ENCODE measurements at places on chromosomes 11 and 22.

GRCh38 chr11:32430568-32431381, 4.6 kb downstream of the WT1 start:
- DNase-seq, result no peak

DNA sequence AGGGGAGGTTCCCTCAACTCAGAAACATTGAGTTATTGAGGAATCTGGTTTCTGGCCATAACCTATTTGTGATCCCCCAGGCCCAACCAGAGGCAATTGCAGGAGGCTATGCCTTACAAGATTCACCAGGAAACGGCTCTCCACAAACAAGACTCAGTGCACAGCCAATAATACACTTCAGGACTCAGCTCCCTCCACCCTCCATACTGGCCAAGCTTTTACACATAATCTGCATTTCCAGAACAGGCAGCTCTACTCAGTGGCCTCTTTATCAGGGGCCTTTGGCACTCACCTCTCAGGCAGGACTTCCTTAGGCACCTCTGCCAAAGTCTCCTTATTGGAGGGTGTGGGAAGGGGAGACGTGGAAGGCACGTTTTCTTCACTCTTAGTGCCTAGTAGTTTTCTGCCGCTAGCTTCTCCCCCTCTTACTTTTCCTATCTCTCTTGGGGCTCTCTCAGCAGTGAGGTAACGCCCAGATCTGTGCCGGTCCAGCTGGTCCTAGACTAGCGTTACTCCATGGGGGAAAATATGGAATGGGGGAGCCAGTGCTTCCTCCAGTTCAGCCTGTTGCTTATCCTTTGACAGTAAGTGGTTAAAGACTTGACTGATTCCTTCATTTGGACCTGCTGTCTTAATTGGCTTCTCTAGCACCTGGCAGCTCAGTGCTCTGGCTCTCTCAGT, 62.8 kb upstream of the ANO3 start:
- no peak for DNase-seq

DNA sequence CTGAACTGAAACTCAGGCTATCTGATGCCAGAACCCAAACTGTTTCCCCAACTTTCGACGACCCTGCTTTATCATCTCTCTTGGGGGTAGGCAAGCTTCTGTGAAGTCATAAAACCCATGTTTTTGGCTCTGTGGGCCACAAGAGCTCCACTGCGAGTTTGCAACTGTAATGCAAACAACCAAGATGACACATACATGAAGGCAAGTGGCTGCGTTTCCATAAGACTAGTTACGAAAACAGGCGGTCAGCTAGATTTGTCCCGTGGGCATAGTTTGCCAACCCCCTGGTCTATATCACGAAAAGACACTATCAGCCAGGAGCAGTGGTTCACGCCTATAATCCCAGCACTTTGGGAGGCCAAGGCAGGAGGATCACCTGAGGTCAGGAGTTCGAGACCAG, 37.5 kb downstream of the TPST2 start:
- DNase-seq, result no peak

DNA sequence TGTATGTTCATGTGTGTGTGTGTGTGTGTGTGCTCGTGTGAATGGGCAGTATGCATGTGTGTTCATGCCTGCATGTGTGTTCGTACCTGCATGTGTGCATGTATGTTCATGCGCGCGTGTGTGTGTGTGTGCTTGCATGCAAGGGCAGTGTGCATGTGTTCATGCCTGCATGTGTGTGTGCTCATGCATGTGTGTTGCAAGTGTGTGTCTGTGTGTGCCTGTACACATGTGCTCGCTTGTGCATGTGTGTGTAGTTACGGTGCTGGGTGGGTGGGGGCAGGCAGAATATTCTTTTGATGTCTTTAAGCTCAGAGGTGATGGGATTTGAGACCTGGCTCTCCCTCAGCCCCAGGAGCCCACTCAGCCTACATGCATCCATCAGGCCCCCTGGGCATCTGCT, 822.1 kb downstream of the BRD1 start:
- no peak for DNase-seq

DNA sequence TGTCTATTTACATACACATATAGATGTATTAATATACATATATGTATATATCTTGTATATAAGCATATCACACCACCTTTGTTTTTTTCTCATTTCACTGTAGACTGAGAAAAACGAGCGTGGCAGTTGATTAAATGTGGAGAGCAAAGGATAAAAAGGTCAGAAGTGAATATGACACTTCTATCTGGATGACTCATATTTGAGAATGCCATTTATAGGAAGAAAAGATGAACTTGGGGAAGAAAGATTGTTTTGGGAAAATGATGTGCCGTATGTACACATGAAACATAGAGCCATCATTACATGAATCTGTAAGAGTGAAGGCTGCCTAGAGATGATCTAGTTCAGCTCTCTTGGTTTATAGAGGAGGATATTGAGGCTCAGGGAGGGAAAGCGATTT, 28.7 kb downstream of the AMOTL1 start:
- DNase-seq, result no peak

- DNase-seq, result no peak
Observed at GRCh38 chr11:124113890-124114289, 1.4 kb upstream of the VWA5A start.

GRCh38 chr22:42296381-42296853, 26.0 kb upstream of the TCF20 start:
- DNase-seq, result no peak

GRCh38 chr11:985406-985805, 51.1 kb downstream of the MUC6 start:
- no peak for DNase-seq

DNA sequence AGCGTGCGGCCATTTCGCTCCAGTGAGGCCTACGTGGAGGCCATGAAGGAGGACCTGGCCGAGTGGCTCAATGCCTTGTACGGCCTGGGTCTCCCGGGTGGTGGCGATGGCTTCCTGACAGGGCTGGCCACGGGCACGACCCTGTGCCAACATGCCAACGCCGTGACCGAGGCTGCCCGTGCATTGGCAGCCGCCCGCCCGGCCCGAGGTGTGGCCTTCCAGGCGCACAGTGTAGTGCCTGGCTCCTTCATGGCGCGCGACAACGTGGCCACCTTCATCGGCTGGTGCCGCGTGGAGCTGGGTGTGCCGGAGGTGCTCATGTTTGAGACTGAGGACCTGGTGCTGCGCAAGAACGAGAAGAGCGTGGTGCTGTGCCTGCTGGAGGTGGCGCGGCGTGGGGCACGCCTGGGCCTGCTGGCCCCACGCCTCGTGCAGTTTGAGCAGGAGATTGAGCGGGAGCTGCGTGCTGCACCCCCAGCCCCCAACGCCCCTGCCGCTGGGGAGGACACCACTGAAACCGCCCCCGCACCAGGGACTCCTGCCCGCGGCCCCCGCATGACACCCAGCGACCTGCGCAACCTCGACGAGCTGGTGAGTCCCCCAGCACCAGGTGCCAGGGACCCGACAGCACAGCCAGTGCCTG, 1.8 kb downstream of the GAS2L1 start:
- no peak for DNase-seq

GRCh38 chr11:111531687-111532364, 8.7 kb upstream of the LAYN start:
- no peak for DNase-seq

DNA sequence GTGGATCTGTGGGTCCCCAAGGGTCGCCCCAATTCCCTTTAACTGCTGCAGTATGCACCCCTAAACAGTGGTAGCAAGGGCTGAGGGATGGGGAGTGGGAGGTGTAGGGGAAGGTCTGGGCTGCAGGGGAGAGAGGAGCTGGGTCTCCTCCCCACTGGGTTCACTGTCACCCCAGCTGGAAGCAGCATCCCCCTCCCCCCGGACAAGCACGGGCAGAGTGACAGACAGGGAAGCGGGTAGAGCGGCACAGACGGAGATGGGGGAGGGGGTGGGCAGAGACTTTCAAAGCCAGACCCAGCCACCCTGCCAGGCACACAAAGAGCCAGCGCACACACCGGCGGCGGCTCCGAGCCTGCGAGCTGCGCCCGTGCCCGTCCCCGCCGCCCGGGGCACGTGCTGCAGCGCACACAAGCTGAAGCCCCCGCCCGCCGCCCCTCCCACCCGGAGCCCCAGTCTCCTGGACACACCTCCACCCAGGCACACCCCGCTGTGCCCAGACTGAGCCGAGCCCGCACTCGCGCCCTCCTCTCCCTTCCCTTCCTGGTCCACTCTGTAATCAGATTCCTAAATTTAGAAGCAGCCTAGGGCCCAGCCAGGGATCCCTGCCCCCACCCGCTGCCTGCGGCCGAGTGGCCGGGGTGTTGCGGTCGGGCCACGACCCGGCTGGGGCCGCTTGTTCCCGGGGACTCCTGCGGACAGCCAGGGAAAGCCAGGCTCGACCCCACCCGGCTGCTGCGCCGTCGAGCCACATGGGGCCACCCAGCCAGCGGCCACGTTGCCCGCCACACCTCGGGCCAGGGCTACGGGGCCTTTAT, 935 bp upstream of the RCOR2 start:
- no peak for DNase-seq

- no peak for DNase-seq
Observed at GRCh38 chr11:60866911-60867870, at the start of gene ZP1. Gene ZP1, plus strand, starts transcription at chr11:60867542. Its CDS starts 20 bp downstream, at chr11:60867562.

DNA sequence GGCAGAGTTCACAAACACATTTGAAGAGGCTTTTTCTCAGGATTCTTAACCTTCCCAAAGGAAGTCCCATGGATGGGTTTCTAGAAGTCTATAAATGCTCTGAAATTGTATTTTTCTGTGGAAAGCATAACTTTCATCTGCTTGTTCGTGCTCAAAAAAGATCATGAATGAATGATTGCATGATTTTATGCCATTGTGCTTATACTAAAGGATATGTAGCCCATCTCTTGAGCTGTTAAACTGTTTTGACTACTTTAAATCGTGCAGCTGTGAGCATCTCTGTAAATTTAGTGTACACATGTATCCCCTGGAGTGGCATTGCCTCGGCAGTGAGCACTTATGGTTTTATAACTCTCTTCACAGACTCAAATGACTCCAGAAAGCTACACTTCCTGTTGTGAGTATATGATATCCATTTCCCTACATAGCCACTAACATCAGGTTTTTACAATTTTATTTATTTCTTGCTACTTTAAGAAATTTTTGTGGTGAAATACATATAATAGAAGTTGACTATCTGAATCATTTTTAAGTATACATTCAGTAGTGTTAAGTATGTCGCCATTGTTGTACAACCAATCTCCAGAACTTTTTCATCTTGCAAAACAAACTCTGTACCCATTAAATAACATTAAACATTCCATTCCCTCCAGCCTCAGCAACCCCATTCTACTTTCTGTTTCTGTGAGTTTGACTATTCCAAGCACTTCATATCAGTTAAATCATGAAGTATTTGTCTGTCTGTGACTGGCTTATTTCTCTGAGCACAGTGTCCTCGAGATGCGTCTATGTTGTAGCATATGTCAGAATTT, 8.0 kb downstream of the NEAT1 start:
- no peak for DNase-seq

GRCh38 chr11:66888282-66888681, 31.4 kb downstream of the LRFN4 start:
- no peak for DNase-seq

GRCh38 chr11:2775626-2776350, 76.0 kb upstream of the KCNQ1OT1 start:
- no peak for DNase-seq

DNA sequence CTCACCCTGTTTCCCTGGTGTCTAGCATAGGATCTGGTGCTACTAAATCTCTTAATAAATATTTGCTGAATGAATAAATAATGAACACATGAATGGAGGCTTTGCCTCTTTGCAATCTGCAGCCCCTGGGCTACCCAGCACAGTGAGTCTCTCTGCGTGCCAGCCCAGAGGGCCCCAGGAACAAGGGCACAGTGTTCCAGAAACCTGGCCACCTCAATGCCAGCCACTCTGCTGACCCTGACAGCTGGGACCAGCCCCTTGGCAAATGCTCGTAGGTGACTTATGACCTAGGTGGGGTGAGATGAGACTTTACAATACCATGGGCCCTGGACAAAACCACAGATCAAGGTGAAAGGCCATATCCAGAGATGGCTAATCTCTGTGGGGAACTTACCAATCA, 31.6 kb downstream of the UQCR10 start:
- DNase-seq, result no peak

DNA sequence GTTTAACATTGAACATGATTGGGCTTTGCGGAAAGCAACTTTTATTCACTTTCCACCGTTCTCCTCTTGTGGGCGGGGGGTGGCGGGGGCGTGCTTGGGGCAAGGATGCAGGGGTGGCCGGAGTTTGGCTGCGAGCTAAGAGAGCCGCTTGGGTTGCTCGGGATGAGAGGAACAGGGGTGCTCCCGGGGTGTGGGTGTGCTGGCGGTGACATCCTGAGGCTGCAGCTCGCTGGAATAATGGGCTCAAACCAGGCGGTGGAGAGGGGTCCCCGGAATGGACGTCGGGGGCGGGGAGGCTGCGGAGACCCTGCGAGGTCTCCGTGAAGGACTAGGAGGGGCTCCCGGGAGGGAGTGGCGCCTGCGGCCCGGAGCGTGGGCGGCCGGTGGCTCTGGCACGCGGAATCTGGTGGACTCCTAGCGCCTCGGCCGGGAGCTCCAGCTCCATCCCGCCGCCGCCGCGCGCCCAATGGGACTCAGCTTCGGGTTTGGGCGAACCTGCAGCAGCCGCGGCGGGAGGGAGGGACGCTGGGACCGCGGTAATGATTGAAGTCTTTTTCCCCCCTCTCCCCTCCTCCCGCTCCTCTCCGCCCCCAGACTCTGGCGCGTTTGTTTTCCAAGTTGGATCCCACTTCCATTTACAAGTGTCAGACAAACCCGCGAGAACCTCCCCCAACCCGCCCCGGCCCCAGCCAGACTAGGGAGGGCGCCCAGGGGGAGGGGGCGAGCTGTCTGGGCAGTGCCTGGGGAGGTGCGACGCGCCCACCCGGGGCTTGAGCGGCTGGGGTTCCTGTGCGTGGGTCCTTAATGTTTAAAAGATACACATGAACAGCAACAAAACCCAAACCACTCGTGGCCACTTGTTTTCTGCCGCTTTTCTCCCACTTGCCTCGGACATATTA, 2.0 kb downstream of the FAT3 start:
- DNase-seq, result no peak

DNA sequence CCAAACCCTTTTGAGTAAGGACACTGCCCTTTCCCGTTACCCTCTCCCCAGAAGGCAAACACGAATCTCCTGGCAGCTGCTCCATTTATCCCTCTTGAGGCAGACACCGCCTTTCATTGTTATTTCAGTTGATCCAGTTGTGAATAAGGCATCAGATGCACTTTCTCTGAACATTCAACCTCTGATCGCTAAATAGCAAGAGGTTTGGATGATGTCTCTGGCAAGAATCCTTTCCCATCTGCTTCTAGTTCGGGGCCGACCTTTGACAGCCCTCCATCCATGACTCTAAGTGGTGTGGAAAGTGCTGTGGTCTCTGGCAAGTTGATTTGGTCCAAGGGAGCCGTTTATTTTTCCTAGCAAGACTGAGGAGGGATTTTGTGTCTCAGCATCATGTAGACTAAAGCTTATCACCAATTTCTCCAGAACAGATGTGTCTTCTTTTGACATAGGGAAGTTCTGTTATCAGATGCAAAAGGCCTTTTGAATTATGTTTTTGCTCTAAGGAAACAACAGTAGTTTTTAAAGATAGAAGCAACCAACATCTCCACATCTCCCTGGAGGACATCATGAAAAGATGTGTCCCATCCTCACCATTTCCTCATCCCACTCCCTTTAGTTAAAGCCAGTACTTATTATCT, 123.6 kb downstream of the CCDC34 start:
- DNase-seq, result no peak

Measured in activated CD4-positive, CD25-positive, alpha-beta regulatory T cell (primary cell).